ENCODE measurements at places on chromosomes 2 and 18.

DNA sequence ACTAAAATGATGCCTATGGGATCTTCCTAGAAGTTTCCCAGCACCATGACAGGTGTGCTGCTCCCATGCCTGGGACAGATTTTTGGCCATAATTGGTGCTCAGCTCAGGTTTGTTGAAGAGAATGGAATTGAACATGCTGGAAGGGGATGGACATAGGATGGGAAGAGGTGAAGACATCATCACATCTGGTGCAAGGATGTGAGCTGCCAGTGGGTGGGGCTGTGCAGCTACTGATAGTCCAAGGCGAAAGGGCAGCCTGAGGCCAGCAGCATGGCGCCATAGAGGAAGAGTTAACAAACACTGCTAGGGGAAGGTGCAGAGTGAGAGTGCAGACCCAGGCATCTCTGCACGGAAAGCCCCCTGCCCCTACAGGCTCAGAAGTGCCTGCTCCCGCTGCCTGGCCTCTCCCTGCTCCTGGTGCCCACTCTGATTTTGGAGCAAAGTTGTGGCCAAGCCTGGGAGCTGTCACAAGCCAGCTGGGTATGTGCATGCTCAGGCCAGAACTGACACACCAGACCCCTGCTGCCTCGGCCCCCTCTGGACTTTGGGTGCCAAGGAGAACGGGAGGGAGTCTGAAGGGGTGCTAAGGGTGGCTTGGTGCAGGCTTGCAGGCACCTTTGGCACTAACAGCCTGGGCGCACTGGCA is 178.6 kb downstream of the ZBTB7C start:
- DNase-seq: peak; percentile 70

DNA sequence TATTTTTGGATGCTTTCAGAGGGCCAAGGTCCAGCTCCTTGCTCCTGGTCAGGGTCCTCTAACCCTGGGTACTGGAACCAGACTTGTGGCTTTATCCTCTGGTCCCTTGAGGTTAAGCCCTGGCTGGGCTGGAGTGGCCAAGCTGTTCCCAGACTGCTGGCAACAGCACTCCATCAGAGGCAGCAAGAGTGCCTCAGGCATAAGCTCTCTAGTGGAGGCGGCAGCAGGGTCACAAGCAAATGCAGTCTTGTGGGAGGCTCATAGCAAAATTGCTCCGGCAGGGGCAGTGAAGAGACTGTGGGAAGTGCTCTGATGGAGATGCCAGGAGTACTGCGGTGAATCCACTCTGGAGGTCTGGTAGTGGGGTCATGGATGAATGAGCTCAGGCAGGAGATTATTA is 128.9 kb upstream of the OTOS start:
- DNase-seq: no peak

GRCh38 chr2:123086613-123087385 is 938.3 kb upstream of the CNTNAP5 start:
- DNase-seq: no peak

- DNase-seq: no peak
Measured at GRCh38 chr2:10915731-10916276, 4.1 kb downstream of the KCNF1 start.

DNA sequence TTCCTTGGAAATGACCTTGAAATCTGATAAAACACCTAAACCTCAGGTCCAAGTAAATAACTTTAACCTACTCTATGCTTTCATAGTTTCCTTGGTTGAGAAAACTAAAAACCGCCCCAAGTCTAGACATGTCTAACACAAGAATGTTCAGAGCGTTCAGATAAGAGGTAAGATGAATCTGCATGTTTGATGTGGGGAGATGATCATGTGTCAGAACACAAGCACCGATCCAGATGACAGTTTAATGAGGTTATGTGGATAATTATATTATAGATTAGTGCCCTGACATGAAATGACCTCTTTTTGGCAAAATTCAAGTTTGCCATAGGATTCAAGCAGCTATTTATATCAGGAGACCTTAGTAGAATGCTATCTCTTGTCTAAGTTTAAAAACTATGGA is 729.8 kb upstream of the SOX11 start:
- no peak for DNase-seq

- no peak for DNase-seq
Measured at GRCh38 chr2:156325688-156326525, 6.6 kb downstream of the NR4A2 start.

DNA sequence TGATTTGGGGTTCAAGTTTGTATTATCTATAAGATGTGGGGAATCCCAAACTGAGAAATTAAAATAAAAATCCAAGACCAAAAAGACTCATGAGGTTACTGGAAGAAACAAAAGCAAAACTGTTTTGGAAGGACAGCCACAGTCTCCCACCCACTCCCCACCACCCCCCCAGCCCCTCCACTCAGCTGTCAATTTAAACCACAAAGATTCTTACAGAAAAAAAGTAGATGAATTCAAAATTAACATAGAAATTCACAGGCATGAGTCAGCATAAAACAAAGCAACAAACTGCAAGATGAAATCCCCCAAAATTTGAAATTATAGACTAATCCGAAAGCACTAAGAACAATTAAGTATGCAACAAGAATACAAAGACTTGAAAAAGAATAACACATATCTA is 12.1 kb downstream of the MAP4K3 start:
- DNase-seq: no peak

- no peak for DNase-seq
Measured at GRCh38 chr18:9092665-9093064, 9.8 kb upstream of the NDUFV2 start.

- DNase-seq: no peak
Measured at GRCh38 chr2:134290358-134290757, 36.5 kb downstream of the MGAT5 start.

GRCh38 chr2:203532957-203533658 is 2.0 kb downstream of the RAPH1 start:
- DNase-seq: no peak
